ENCODE measurements at places on chromosomes 12 and 14.

GRCh38 chr12:107735763-107736162 is 25.2 kb downstream of the PRDM4 start:
- DNase-seq, result no peak

GRCh38 chr12:100234591-100235304 is 32.1 kb downstream of the DEPDC4 start:
- no peak for DNase-seq

GRCh38 chr12:112734859-112735695 is 56.5 kb upstream of the RPH3A start:
- DNase-seq, result no peak

DNA sequence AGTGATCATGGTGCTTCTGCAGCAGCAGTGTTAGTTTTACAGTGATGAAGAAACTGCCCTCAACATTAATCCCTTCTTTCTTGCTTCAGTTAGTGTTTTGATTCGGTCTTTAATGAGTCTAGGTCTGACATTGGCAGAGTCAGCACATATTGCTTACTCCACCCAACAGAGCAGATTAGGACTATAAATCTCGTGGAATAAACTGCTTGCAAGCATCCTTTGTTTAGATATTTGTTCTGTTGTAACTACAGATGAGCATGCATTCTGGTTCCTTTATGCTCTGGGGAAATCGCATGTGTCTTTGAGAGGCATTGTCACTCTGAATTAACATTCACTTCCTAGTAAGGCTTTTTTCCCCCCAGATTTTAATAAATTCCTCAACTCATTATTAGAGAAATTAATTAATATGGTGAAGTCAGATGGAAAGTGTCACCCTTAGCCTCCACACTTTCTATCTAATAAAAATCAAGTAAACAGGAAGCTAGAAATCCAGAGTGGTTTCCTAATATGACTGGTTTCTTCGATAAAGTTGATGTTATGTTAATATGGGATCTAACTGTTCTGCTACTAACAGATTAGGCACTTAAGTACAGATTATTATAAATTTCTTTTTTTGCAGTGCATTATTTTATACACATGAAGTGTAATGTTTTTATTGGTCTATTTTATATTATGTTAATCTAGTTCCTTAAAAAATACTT is 86.2 kb upstream of the SSTR1 start:
- DNase-seq, result no peak

- DNase-seq, result no peak
Measured at GRCh38 chr14:56633544-56633943, 53.9 kb downstream of the TMEM260 start.

GRCh38 chr12:1444142-1444516 is 150.3 kb downstream of the FBXL14 start:
- no peak for DNase-seq

DNA sequence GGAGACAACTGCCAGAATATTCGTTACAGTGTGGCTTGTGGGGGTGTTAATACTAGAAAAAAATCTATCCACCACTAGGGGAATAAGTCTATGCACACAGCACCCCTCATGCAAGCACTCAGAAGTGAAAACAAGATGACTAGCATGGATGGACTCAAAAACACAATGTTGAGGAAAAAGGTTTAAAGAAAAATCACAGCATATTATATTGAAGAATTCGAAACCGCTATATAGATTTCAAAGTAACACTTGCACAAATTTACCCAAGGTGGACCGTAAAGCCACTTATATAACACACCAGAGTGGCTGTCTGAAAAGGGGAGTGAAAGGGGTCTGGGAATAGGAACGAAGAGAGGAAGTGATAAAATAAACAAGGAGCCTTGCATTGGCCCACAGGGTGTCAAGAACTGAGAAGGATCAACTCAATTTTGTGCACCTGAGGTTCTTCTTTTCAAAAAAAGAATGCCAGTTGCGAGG is 544 bp downstream of the ABCD4 start:
- DNase-seq, result no peak
